CD8-positive, alpha-beta memory T cell (primary cell): ENCODE measurements at places on chromosomes 3 and 15. TPM values are rescaled to one million over a fixed set of nuclear protein-coding genes. Genes with fewer than 3 reads are reported as not detected.

DNA sequence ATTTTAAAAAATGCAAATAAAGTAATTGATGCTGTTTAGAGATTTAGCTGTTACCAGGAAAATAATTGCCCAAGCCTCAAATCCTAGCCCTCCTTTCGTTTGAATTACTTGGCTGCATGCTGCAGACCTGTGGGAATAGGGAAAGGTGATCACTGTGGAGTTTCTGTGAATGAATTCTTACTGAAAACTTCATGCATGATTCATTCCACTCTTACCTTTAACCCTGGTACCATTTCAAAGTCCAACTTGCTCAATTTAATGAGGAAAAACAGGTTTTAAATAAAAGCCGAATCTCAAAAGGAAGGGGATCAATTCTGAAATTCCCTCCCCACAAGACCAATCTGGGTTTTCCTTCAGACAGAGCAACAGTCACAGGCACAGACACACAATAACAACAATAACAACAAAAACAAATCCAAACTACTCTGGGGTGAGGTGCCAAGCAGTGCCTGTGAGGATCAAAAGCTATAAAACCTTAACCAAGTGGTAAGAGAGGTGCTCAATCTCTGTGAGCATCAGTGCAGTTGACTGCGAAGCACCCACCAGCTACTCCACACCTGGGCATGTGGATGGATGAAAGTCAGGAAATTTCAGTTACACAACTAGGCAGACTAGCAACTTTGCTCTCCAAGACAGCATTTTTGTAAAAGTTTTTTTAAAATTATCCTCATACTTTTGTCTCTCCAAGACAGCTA lies 200.8 kb downstream of the CNTN3 start:
- DNase-seq = no peak
- no peaks in the 10 kb centered on the region for H3K36me3 ChIP-seq
- H3K27ac ChIP-seq = no peak overlapping the region
- H3K4me1 ChIP-seq = no peaks in the 10 kb centered on the region
- no peaks in the 10 kb centered on the region for H3K27me3 ChIP-seq
- no peak overlapping the region for H3K4me3 ChIP-seq

DNA sequence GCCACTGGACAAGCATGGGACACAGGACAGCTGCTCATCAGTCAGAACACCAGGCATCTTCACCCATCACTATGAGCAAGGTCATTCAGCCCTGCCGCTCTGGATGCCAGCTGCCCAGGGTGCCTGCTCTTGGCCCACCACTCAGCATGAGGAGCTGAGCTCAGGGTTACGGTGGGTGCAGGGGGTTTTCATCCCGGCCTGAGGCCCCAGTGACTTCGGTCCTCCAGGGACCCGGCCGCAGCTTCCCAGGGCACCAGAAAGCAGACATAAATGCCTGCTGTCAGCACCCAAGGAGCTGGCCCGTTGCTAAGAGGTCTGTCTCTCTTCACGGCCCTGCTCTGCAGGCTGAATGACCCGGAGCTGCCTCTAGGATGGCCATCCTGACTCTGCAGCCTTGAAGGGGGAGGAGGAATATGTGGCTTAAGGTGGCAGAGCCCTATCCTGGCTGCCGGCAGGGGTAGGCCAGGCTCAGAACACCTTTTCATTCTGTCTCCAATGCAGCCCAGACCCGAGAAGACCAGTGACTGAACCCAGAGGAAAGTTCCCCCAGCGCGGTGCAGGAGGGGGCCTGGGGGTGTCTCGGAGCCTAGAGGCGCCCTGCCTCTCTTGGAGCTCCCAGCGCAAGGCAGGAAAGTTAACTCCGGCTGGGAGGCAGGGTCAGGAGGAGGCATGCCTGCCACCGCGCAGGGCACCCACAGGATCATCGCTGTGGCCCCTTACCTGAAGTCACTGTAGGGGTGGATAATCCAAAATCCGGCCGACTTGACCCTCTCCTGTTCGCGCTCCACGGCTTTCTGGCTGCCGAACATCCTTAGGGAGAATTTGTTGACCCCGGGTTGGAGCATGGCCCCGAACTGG lies 1.8 kb downstream of the HCN4 start:
- H3K27ac ChIP-seq = no peak overlapping the region
- no peak for DNase-seq
- H3K4me1 ChIP-seq = no peaks in the 10 kb centered on the region
- H3K36me3 ChIP-seq = no peaks in the 10 kb centered on the region

- no peaks in the 10 kb centered on the region for H3K27me3 ChIP-seq
- DNase-seq = no peak
- H3K36me3 ChIP-seq = no peaks in the 10 kb centered on the region
- no peak overlapping the region for H3K4me3 ChIP-seq
- no peak overlapping the region for H3K27ac ChIP-seq
- H3K4me1 ChIP-seq = no peaks in the 10 kb centered on the region
Observed at GRCh38 chr3:147449669-147450068, 40.5 kb downstream of the ZIC1 start.

DNA sequence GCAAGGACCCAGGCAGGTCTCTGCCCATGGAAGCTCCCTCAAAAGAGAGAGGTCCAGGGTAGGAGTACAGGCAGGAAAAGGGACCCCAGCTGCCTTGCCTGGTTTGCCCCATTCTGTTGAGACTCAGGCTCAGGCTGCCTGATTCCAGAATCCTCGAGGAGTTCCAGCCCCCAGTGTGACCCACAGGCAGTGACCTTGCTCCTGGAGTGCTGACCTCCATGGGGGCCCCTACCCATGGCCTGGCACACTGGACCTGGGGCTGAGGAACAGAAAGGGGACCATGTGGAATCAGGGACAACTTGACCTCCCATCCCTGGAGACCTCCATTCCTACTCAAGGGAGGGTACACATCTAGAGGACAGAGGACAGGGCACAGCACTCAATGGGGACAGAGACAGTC lies 3.4 kb upstream of the SEMA3B start:
- H3K36me3 ChIP-seq = no peaks in the 10 kb centered on the region
- H3K27ac ChIP-seq = no peak overlapping the region
- DNase-seq = no peak
- no peaks in the 10 kb centered on the region for H3K4me1 ChIP-seq

GRCh38 chr3:46351646-46352045 lies 2.3 kb upstream of the CCR2 start:
- peaks cover 59% of the 10 kb centered on the region for H3K4me1 ChIP-seq
- H3K27ac ChIP-seq = no peak overlapping the region
- no peak for DNase-seq
- no peaks in the 10 kb centered on the region for H3K36me3 ChIP-seq
- no peaks in the 10 kb centered on the region for H3K27me3 ChIP-seq

- H3K4me3 ChIP-seq = no peak within 1 kb of the TSS
- H3K27me3 ChIP-seq = no peaks in the 10 kb centered on the region
- H3K36me3 ChIP-seq = no peaks in the 10 kb centered on the region
- no peak within 1 kb of the TSS for H3K27ac ChIP-seq
- no peak for DNase-seq
Observed at GRCh38 chr3:191461113-191461595, at the start of gene PYDC2. Gene PYDC2, plus strand, starts transcription at chr3:191461163. Its CDS starts 0 bp downstream, at chr3:191461163.

DNA sequence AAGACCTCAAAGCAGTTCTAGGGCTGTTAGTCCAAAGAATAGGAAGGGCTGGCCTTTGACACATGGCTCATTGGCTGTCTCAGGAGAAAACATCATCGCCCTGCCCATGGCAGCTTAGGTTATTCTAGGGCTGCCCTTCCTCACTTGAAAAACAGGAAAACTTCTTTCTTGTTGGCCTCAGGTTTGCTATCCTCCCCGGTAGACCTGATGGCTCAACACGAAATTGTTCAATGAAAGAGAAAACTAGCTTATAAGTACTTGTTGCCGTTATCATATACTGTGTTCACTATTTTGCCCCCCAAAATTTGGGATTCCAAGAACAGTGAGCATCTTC lies 602 bp upstream of the SLTM start:
- H3K4me3 ChIP-seq = peak overlapping the region; percentile 74
- H3K27ac ChIP-seq = peak overlapping the region; percentile 97
- peaks cover 12% of the 10 kb centered on the region for H3K4me1 ChIP-seq
- DNase-seq = no peak
- H3K27me3 ChIP-seq = no peaks in the 10 kb centered on the region

GRCh38 chr15:57201578-57201977 lies 174.7 kb upstream of the CGNL1 start:
- DNase-seq = no peak
- H3K27me3 ChIP-seq = no peaks in the 10 kb centered on the region
- H3K4me3 ChIP-seq = no peak overlapping the region
- H3K27ac ChIP-seq = no peak overlapping the region
- H3K36me3 ChIP-seq = no peaks in the 10 kb centered on the region
- H3K4me1 ChIP-seq = no peaks in the 10 kb centered on the region

DNA sequence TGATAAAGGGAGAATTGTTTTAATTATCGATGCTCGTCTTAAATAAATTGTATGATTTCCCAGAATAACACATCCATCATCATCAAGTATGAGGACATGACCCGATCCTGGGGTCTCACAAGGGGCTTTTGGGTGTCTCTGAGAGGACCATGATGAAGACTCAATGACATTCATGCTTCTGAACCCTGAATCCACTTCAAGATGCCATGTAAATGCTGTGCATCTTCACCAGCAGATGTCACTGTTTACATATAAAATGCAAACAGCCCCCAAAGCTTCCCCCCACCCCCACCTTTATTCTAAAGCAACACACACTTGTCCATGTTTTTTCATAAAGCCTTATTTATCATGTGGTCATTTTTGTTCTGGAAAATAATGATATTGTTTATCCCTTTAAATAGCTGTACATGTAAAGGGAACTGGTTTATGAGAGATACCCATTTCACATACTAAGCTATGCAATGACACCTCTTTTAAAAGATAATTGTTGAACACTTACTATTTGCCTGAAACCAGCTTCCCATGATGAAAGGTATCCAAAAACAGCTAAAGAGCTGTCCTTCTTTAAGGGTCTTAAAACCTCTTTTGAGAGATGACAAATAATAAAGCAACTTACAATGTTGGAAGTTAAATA lies 69.7 kb upstream of the UBE3A start:
- no peaks in the 10 kb centered on the region for H3K27me3 ChIP-seq
- H3K4me3 ChIP-seq = no peak overlapping the region
- H3K27ac ChIP-seq = no peak overlapping the region
- no peak for DNase-seq
- H3K4me1 ChIP-seq = no peaks in the 10 kb centered on the region

- no peak overlapping the region for H3K4me3 ChIP-seq
- no peak for DNase-seq
- H3K27ac ChIP-seq = no peak overlapping the region
- H3K4me1 ChIP-seq = no peaks in the 10 kb centered on the region
- H3K27me3 ChIP-seq = no peaks in the 10 kb centered on the region
- no peaks in the 10 kb centered on the region for H3K36me3 ChIP-seq
Observed at GRCh38 chr15:27323801-27324200, 352.8 kb downstream of the GABRG3 start.

- no peak overlapping the region for H3K27ac ChIP-seq
- no peaks in the 10 kb centered on the region for H3K27me3 ChIP-seq
- H3K4me3 ChIP-seq = no peak overlapping the region
- peaks cover 19% of the 10 kb centered on the region for H3K4me1 ChIP-seq
Observed at GRCh38 chr3:43203022-43203421, 83.3 kb upstream of the SNRK start.

GRCh38 chr3:145780301-145780700 lies 380.7 kb downstream of the PLOD2 start:
- no peaks in the 10 kb centered on the region for H3K27me3 ChIP-seq
- no peak for DNase-seq
- no peaks in the 10 kb centered on the region for H3K4me1 ChIP-seq
- H3K27ac ChIP-seq = no peak overlapping the region

DNA sequence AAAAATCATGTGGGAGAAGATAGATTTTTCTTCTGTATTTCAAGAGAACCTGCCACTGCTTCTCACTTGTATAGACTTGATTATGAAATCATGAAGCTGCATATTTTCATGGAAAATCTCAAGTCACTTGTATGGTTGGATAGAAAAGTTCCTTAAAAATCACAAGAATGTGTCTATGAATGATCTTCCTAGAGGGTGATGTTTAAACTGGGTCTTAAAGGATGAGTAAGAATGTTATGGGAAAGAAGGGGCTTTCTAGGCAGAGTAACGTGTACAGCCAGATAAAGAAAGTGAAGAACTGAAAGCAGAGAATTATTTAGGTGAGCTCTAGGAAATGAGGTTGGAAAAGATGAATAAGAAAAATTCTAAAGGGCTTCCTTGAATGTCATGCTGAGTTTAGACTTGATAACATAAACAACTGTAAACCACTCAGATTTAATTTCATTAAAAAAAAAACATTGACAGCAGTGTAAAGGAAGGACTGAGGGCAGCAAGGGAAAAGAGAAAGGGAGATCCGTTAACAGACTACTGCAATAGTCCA lies 5.0 kb downstream of the CD47 start:
- H3K4me3 ChIP-seq = peak overlapping the region; percentile 14
- no peaks in the 10 kb centered on the region for H3K27me3 ChIP-seq
- H3K36me3 ChIP-seq = no peaks in the 10 kb centered on the region
- DNase-seq = no peak

FETUB gene
- not detected for total RNA-seq

DLEC1 gene
- total RNA-seq = 1.0 TPM

MAGI1 gene
- 0.42 TPM for total RNA-seq
